ENCODE measurements at places on chromosomes 4 and X.

DNA sequence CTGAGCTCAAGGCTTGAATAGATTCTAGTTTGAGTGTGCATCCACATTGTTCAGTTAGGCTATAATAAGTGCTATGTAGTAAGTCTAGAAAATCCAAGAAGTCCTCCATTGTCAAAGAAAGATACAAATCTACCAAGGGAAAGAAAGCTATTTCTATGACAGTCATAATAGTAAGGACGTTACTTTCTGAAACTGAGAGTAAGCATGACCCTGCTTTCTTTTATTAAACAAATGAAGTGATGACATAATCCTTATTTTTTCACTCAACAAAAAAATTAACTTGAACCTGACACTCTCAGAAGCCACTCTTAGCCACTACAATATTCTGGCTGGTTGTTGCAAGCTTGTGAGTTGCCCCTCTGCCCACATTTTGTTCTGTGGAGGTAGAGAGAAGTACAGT is 33.8 kb upstream of the AMELX start:
- no peak for DNase-seq

DNA sequence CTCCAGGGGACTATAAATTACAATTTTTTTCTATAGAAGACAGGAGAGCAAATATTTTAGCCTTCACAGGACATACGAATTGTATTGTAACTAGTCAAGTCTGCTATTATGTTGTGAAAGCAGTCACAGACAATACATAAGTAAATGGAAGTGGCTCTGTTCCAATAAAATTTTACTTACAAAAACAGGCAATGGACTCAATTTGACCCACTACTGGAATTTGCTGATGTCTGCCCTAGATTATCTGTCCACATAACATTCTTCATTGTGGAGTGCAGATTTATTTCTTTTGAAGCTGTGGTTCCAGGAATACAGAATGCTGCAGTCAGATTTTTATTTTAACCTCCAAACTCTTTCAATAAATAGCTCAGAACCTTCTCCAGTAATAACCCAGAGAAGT is 330.3 kb downstream of the PPP4R3C start:
- DNase-seq: no peak

DNA sequence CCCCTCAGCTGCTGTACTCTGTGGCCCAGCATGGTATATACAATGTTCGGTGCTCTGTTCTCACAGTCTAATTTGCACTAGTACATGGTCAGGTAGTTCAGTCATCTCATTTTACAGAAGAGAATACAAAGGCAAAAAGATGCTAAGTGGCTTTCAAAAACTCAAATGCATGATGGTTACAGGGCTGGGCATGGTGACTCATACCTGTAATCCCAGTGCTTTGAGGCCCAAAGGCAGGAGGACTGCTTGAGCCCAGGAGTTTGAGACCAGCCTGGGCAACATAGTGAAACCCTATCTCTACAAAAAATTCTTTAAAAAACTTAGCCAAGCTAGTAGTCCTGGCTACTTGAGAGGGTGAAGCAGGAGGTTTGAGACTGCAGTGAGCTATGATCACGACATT is 210.5 kb upstream of the KIT start:
- no peak for DNase-seq

DNA sequence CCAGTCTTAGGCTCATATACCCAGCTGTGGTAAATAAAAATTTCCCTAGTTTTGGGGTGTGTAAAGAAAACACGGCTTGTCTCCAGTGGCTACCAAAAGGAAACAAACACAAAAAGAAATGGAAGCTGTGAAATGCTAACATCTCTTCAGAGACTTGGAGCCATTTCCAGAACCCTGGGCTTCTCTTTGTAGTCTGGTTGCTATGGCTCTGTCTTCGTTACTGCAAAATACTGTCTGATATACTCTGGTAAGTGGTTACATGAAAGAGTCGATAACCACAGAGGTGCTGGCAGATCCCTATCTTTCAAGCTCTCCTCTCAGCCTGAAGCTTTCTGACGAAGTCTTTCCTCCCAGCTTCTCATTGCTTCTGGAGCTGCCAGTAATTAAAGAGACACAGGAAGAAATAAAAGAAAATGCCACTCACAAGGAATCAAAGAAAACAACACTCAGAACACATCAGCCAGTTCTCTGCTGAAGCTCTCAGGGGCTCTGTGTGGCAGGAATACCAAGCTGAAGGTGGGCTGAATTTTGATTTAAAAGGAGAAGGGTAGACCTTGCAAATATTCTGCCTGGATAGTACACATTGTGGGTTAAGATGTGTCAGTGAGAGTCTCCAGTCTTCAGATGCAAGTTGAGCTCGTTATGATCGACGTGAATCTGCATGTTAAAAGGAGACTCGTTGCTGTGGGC is 107.6 kb upstream of the FAM9C start:
- no peak for DNase-seq

- DNase-seq: no peak
These were observed 291.2 kb downstream of the TEX13A start for GRCh38 chrX:104929324-104929723.

DNA sequence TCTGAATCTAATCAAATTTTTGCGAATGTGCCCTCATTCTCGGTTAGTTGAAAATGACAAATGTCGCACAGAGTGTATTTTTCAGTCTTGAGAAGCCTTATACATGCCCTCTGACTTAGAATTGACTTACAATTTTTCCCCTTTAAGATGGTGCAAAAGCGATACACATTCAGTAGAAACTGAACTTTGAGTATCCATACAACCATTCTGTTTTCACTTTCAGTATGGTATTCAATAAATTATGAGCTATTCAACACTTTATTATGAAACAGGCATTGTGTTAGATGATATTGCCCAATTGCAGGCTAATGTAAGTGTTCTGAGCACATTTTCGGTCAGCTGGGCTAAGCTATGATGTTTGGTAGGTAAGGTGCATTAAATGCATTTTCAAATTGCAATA is 43.4 kb downstream of the SLC9A7 start:
- DNase-seq: no peak

DNA sequence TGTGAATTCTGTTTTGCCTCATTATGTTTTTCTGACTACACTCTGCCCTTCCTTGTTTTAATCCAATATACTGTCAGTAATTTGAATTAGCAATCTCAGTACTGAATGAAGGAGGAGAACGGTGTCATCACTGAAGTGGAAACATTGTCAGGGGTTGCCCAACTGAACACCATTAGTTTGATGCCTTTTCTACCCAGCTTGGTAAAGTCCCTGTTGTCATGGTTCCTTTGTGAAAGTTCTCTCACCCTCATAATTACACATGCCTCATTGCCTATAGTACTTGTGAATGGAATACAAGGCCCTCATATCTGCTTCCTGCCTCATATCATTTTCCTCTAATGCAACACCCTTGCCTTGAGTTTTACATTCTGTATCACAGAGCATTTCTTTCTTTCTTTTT is 76.9 kb downstream of the RRAGB start:
- no peak for DNase-seq

DNA sequence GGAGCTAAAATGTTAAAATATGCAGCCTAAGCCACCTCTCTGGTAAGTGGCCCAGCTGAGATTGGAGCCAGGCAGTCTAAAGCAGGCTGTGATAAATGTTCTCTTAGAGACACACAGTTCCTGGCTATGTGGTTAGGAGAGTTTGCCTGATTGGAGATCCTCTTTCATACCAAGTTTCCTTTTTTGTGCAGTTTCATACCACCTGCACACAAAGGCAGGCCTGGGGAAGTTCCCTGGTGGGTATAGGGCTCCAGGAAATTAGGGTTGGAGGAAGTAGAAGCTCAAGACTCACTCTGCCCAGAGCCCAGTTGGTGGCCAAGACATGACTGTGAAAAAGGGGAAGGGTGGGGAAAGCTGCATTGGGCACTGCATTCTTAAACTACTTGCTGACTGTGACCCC is 16.9 kb downstream of the CYBB start:
- DNase-seq: no peak

DNA sequence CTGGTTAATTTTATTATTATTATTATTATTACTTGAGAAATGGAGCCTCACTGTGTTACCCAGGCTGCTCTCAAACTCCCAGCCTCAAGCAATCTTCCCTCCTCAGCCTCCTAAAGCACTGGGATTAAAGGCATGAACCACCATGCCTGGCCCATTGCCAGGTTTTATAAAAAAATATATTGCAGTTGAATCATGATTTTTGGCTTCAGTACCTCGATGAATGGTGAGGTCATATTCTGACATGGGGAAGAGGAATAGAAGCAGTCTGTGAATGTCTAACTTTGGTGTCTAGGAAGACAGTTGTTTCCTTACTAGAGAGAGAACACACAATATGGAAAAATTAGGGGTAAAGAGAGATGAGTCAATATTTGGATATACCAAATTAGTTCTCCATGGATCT is 32.0 kb downstream of the CCSER1 start:
- DNase-seq: no peak

DNA sequence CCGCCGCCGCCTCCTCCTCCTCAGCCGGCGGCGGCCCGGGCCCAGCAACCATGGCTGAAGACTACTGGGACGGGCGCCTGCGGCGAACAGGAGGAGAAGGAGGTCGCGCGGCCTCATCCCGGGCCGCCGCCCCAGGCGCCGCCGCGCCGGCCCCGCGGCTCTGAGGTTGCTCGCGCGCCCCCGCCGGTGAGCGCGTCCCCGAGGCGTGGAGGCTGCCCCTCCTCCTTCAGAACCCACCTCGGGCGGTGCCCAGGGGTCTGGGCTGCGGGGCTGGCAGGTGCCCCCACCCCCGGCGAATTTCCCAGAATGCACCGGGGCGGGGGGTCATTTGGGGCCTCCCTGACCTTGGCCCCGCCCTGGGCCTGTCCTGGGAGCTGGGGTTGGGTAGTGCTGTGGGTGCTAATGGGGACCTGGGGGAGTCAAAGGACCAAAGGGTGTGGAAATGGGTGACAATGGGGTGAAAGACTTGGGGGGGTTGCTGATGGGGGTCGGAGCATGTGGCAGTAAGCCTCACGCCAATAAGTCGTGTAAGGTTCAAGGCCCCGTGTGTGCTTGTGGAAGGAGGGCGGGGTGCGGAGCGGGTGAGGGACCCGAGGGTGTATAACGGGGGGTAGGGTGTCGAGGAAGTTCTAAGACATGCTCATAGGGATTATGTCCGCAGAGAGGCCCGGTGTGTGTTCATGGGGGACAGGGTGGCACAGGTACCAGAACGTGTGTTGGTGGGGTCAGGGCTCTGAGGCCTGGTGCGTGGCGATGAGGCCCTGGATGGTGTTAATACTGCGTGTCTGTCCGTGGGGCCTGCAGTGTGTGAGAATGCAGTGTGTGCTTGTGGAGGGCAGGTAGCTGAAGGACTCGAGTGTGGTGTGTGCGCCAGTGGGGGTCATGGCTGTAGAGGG is 687 bp downstream of the CDK16 start:
- DNase-seq: peak; percentile 48

GRCh38 chr4:8473920-8474590 is 33.5 kb downstream of the TRMT44 start:
- no peak for DNase-seq

DNA sequence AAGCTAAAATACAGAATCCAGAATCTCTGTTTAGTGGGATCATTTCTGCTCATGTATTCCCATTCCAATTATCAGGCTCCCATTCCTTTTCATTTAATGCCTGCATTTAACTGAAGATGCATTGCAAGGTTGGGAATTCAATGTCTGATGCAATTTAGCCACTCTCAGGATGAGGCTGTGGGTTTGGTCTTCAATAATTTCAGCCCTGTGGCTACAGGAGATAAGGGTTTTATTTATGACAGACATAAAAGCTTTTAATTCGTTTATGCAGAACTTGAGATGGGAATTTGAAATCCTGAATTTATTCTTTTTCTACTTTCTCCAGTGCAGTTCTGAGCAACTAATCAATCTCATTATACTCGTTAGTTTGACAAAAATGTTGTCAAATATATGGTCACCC is 1225.9 kb downstream of the PCDH18 start:
- DNase-seq: no peak
